CD8-positive, alpha-beta T cell (primary cell): ENCODE measurements at places on chromosomes 3 and 15. TPM values are rescaled to one million over a fixed set of nuclear protein-coding genes. Genes with fewer than 3 reads are reported as not detected.

Gene LCTL
- not detected for total RNA-seq

Gene TMCO5A
- not detected for total RNA-seq

Gene RTP3
- total RNA-seq: not detected

DNA sequence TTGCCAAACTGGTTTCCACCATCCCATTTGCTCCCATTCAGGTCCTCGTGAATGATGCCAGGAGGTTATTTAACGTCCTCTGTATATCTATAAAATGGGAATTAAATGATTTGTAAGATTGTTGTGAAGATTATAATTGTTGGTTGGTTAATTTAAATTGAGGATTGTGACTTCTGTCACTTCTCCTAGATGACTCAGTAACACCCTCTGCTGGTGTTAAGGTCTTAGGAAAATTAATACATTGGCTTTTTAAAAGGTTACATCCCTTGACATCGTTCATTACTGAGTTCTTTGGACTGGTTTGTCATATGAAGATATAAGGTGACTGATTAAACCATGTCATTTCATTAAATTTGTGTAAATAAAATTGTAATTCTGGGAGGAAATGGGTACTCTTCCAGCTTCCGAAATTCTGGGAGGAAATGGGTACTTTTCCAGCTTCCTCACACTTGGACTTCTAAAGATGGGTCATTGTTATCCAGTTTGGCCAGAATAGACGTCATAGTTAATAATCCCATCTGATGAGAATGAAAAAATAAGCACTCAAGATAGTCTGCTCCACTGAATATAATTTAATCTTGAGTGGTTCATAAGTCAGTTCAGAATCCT, 33.3 kb upstream of the PAQR5 start:
- no peak for DNase-seq

GRCh38 chr15:37586011-37586583, 348.3 kb upstream of the TMCO5A start:
- no peak for DNase-seq

DNA sequence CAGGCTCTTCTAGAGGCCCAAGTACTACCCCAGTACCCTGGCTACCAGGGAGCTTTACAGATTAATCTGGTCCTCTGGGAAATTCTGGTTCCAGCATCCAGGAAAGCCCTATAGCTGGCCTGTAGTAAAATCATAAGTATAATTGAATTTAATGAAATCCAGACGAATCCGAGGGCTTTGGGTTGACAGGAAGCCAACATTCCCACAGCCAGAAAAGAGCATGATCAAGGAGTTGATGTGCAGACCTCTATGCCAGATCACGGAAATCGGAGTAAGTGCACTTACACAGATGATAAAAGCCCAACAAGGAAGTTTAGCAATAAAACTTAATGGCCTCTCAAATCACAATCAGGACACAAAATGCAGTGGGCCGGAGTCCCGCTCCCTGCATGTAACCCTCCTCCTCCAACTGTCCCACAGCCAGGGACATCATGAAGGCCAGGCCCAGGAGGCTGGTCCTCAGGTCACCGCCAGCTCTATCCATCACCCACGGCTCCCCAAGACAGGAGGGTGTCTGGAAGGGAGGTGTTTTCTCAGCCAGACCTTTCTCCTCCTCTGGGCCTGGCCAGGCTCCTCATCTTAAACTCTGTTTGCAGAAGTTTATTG, 62.8 kb upstream of the SEC22A start:
- DNase-seq: no peak

DNA sequence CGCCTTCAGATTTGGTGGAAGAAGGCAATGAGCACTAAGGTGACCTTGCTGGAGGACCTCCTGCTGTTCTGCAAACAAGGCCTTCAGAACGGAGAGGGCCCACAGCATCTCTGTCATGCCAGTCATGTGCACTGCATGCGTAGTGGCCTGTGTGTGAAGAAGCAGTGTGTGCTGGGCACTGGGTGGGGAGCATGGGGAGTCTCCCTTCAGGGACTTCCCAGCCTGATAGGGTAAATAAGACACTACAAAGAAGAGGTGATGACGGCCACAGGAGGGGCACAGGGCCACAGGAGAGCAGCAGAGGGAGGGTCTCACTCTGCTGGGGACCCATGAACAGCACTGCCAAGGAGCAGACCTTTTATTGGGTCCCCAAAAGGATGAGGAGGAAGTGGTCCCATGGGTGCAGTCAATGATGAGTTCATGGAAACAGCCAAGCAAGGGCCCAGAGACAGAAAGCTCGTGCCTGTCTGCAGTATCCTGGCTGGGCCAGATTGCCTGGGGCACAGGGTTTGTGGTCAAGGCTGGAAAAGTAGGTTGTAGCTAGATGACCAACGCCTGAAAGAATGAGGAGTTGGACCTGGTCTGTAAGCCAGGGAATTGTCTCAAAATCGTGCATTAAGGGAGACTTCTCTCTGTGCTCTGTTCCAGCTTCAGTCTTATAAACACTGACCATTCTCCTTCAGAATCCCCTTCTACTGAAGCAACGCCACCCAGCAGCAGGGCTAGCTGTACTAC, 67.8 kb upstream of the SEC61A1 start:
- DNase-seq: no peak

GRCh38 chr3:73546961-73547360, 77.8 kb downstream of the PDZRN3 start:
- no peak for DNase-seq

DNA sequence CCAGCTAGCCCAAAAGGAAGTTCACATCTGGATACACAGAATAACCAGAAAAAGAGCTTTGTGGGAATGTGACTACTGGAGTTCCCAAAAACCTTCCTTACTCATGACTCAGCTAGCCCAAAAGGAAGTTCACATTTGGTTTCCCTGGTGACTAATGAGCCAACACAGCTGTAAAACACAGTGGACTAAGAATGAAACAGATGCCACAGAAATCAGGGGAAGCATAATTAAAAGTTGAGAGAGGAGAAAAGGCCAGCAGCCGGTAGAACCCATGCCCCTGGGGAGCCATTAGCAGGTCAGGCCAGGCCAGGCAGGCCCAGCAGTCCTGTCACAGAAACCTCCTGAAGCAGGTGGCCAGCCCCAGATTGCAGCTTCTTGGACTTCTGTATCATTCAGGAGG, 130.3 kb downstream of the GHSR start:
- no peak for DNase-seq

DNA sequence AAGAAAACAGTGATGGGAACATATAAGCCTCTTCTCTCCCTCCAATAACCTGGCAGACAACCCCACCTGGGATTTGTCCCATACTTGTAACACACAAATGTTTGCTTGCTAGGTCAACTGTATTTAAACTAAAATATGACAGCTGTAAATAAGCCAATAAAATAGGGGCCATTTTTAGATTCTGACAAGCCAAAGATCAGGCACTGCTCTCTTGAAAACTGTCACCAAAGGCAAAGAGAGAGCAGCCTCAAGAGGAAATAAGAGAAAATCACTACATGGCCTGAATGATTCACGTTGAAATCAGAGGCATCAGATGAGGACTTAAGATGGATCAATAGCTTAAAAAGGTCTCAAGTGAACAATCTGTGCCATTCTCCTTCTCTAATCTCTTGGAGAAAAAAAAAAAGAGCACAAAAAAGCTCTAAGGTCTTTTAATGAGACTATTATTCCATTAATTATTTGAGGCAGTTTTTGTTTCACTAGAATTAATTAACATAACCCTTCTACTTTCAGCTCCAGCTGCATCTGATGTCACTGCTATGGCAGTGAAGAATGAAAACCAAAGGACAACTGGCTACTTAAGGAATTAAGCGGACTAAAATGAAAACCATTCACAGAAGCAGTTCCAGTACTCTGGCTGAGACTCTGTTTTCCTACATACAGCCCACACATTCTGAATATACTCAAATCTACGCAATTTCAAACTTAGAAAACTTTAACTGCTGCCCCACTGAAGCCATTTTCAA, 19.0 kb downstream of the MYO5A start:
- no peak for DNase-seq

DNA sequence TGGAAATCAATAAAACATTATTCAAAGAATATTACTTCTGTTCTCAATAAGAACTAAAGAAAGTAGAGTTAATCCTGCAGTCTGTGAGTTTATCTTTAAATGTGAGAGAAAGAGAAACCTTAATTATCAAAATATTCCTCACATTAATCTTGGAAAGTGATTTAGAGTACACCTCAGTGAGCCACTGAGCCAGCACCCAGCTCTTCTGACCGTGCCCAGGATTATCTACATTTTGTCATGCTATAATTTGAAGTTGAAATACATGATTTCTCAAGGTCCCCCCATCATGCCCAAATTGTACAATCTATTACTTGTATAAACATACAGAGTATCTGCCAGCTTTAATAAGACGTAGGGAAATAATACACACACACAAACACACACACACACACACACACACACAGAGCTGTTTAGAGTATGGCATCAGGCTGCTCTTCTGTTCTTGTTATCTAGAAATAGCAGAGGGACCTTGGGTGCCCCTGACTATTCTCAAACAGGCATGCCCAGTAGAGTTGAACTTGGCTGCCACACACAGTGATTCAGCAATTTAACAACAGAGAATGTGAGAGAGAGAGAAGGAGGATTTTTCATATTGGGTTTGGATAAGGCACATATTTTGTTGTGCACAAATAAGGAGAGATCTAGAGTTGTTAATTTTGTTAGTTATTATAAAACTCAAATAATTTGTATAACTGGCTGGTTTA, 74.4 kb downstream of the P2RY1 start:
- DNase-seq: no peak

DNA sequence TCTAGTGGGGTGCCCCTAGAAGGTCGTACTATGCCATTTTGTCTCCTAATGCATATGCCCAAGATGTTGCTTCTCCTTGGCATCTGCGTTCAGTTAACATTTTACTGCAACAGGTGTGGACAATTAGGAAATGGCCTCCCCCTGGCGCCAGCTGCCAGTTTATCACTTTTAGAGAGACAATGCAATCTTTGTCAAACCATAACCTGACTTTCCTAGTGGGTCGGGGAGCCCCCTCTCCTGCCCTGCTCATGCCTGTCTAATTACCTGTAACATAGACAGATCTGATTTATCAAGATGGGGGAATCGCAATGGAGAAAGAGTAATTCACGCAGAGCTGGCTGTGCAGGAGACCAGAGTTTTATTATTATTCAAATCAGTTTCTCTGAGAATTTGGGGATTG, 353.7 kb upstream of the SGO1 start:
- DNase-seq: no peak

DNA sequence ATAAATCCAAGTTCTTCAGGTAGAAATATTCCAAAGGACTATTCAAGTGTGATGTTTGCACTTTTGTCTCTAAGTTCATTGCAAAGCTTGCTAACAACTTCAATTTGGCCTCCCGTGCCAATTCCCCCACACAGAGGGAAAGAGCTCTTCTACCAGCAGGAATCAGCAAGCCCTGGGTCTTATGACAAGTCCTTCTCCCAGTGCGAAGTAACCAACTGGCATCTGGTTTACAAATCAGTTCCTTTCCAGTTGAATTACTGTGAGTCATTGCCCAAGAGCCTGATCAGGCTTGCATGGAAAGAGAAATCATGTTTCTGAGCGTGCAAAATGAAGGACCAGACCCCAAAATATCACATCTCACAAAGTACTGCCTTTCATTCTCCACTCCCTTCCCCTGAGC, 62.7 kb upstream of the SLCO3A1 start:
- DNase-seq: no peak

DNA sequence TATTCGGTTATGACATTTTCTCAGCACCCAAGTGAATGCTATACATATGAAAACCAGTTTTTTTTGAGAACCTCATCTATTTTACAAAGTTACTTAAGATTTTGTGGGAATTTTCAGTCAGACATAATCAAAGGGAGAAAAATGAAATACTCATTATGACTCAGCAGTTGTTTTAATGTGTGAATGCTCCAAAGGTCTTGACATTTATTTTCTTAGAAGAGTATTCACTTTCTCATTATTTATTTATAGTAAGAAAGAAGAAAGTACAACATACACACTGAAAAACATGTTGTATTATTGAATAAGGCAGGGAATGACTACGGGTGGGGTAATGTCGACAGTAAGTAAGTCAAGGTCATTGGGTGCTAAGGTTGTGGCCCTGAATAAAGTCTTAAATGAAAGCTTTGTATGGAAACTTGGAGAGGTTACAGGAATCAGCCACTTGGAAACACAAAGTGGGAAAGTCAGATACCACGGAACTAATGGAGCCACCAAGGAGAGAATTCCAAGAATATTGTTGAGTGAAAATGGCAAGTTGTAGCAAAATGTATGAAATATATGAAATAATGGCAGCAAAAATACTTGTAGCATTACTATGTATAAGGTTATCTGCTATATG, 844.5 kb downstream of the TBL1XR1 start:
- DNase-seq: no peak

- no peak for DNase-seq
These were observed 686 bp downstream of the MYRIP start for GRCh38 chr3:39809995-39810595.

DNA sequence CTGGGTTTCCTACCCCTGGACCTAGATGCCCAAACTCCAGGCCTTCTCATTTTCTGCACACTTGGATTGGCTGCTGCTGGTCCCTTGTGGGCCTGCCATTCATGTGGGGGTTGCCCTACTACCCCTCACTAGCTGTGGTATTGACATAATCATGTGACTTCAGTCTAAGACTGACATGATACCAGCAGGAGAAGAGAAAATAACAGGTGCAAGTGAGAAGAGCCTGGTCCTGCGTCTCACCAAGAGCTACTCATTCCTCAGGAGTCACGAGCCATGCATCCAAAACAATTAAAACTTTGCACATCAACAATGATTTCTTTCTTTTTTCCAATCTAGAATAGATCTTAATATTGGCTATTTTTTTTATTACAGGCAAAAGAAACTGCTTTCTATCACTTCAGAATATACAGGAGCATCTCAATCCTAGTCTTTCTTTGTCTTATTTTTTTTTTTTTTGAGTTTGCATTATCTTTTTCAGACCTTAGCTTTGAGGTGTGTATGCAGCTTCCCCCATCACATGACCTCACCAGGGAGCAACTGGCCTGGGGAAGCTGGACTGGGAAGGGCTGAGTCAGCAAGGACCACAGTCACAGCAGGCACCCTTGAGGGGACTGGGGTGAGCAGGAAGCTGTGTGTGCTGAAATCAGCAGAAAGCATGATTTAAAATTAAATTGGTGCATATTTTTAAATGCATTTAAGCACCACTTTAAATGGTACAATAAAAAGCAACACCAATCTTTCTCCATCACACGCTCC, 27.6 kb downstream of the SLC9A9 start:
- DNase-seq: no peak
